ENCODE measurements at places on chromosomes 4 and X. TPM values are rescaled to one million over a fixed set of nuclear protein-coding genes. Genes with fewer than 3 reads are reported as not detected.

- no peak for DNase-seq
These were observed 408.6 kb downstream of the FAM47B start for GRCh38 chrX:35351212-35351611.

GRCh38 chr4:3607690-3608552 lies 75.7 kb upstream of the LRPAP1 start:
- DNase-seq: no peak

DNA sequence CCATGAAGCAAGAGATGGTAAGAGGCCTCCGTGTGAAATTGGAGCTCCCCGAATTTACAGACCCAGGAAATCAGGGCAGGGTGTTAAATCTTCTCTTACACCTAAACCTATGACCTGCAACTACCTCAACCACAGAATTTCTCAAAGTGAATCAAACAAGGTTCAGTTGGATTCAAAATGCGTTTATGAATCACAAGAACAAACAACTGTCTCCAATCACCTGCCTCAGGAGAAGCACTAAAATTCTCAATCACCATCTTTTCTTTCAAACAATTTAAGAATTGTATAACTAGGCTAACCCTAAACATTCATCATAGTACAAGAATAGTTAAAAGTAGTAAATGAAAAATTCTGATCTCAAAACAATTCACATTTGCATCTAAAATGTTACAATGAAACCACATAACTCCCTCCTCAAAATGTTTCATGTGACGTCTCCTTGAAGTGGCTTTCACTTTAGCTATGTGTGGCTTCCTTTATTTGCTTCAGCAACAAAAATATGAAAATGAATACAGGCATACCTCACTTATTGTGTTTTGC lies 19.2 kb downstream of the PPP3CA start:
- no peak for DNase-seq

The MMRN1 gene
- total RNA-seq: 0.33 TPM
